GM04504 (cell line): ENCODE measurements at places on chromosomes 2 and 18.

DNA sequence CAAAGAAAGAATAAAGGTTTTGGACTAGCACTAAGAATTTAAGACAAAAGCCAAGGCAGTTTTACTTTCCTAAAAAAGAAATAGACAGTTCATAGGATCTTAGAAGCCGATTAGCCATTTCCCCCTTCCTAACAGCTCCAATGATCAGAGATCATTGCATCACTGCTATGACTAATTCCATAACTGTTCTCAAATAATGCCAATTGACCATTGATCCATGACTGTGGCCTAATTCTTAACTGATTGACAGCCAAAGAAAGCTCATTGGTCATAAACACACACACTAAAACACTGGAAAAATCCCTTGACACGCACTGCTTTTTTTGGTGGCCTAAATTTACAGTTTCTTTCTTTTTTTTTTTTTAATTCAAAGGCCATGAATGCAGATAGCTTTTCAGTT lies 345.0 kb upstream of the ACVR2A start:
- no peak for DNase-seq

DNA sequence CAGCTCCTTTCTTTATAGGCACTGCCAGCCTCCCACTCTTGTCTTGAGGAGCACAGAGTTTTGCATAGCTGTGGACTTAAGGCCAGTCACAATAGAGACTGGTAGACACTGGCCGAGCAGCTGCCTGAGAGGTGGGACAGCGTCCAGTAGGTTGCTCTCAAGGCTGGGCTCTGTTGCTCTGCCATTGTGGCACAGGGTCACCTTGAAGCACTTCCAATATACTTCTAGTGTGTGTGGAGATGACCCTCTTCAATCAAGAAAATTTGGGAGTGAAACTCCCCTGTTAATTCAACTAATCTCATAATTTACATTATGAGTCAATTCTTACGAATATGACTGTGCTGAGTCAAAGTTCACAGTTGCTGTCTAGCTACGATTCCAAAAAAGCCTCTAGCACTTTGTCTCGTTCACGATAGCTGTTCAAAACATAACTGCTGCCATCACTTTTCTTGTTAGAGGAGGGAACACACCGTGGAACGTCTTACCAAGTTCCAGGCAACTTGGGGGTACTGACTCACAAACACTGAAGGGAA lies 636.2 kb downstream of the EPHA4 start:
- DNase-seq, result no peak

DNA sequence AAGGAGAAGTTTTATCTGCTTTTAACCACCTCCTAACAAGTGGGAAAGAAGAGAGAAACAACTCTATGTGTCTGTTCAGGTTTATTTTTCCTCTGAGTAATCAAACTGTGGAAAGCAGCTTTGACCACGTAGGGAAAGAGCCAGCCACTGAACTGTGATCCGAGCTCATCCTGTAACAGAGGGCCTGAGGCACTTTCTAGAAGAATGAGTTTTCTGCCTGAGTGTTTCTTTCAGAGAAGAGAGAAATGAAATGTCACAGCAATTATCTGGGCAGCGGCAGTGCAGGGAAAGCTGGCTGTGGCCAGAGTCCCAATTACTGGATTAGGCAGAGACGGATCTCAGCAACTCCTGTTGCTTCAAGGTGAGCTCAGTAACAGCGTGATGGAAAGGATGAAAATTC lies 151.9 kb downstream of the CD226 start:
- no peak for DNase-seq

DNA sequence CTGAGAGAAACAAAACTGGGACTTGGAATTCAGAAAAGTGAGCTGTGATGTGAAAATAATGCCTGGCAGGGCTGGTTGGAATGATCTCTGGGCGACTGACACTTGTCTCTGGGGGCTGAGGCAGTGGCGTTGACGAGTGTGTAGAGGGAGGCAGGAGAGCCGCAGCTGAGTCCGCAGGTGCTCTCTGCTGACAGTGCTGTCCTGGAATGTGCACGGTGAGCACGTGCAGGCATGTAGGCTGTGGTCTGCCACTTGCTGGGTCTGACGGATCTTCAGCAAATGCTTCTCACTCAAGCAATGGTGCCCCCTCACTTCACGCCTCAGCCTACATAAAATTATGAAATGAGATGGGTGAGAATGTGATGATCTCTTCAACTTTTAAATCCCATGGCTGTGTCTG lies 38.5 kb upstream of the ATP9B start:
- DNase-seq, result no peak

- DNase-seq, result no peak
Observed at GRCh38 chr2:231590614-231591013, 2.0 kb upstream of the TEX44 start.

DNA sequence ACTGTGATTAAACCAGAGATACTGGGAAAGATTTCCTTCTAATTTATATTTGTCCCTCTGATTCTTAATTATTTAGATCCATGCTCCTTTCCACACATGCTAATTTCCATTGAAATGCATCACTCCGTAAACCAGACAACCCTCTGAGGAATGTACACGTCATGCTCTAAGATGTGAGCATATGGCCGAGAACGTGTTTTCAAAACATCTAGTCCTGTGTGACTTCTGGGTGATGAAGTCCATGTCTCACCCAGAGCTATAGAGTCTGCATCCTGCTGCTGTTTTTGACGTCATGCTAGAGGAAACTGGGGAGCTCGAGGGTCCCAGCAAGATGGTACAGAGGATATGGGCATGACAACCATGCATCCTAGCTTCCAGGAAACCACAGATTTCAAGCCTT lies 53.6 kb downstream of the CAPN13 start:
- DNase-seq, result no peak

DNA sequence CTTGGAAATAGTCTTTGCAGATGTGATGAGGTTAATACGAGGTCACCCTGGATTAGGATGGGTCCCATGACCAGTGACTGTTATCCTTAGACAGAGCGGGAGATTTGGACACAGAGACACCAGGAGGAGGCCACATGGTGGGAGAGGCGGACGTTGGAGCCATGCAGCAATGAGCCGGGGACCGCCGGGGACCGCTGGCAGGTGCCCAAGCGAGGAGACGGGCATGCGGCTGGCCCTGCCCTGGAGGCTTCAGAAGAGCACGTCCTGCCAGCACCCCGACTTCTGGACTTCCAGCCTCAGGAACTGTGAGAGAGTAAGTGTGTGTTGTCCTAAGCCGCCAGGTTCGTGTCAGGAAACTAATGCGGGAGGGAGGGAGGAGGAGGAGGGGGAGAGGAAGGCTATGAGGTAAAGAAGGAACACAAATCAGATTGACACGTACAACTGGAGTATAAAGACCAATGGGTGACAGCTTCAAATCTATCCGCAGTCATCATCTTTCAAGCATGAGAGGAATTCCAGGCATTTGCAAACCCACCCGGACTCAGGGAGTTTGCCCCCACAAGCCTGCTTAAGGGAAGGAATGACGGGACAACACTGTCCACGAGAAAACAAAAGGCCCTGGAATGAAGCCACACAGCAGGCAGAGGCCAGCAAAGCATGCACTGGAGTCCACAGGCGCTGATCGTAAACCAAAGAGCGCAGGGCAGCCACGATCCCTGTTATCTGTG lies 11.6 kb upstream of the BOK start:
- DNase-seq, result peak; percentile 90

DNA sequence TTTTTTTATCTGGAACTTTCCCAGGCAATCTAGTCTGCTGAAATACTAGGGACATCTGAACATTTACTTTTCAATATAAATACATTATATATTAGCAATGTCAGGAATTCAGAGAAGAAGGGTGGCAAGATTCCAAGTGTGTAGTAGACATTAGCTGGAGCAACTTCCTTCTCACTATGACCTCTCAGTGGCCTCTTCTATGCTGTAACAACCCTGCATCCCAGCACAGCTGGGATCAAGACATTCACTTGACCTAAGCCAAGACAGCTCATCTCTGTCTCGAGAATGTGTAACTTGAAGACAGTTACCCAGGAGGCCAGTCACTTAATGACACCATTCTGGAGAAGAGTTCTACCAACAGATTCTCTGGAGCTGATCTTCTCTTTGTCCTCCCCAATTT lies 61.7 kb upstream of the RALBP1 start:
- DNase-seq, result peak; percentile 65

- DNase-seq, result no peak
Observed at GRCh38 chr18:79384151-79384807, 11.5 kb upstream of the NFATC1 start.

DNA sequence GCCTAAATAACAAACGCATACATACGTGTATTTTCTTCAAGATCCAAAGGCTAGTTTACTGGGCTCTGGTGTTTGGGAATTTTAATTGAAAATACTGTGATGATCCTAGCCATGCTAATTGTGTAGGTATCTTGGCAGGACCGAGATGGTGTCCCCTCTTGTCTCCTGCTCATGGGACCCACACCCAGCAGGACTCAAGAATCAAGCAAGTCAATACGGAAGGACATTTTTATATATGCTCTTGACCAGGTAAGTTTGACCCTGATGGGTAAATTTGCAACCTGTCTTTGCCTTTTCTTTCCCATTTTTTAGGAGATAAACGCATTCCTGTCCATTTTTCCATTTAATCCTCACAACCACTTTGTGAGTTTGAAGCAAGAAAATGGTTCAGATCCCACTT lies 111.8 kb upstream of the MYCN start:
- DNase-seq, result no peak

DNA sequence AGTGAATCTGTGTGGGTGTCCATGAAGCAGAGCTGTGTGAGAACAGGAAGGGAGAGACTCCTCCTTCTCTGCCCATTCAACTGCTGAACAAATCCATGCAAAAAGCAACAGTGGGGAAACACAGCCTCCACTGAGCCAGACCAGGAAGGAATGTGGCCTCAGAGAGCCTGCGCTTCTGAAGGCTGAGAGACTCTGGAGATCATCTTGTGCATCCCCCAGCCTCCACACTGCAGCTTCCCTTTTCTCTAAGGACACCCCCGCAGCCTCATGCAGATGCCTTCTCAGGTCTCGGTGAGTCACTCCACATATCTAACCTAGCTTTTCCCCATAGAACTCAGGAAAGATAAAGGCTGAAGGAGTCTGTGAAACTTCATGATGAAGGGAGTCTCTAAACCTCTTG lies 402.9 kb downstream of the TNS1 start:
- DNase-seq, result no peak

DNA sequence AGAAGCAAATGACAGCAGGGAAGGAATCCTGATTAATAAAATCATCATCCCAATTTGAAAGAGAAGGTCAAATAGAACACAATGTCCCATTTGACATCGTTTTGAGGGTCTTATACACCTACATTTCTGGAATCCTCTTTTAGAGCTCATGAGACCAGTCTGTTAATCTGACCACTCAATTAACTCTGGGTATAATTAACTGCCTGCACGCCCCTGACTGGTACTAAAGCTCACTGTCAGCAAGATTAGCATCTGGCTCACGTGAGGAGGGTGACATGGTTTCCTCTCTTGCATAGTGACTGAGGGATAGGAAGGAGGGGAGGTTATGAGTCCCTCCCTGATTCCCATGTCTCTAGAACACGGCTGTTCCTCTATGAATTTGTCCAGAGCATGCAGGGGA lies 124.3 kb downstream of the ICOS start:
- DNase-seq, result no peak

DNA sequence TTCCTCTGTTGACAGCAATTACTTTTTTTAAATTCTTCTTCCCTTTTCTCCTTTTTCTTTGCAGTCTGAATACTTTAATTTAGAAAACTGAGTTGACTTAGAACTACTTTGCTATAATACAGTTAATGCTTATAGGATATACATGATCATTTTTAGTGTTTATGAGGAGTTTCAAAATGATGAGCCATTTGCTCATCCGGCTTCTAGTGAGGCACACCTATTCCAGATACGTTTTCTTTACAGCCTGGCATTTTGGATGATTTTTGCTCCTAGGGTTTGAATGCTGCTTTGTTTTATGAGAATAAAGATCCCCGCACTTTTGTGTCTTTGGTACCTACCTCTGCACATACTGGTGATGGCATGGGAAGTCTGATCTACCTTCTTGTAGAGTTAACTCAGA lies 52.8 kb downstream of the EIF5B start:
- no peak for DNase-seq

- no peak for DNase-seq
Observed at GRCh38 chr2:153886833-153887232, 15.1 kb downstream of the GALNT13 start.

GRCh38 chr18:75862458-75862857 lies 435.0 kb upstream of the SMIM21 start:
- no peak for DNase-seq

- no peak for DNase-seq
Observed at GRCh38 chr2:82215212-82215611, 1910.7 kb upstream of the LRRTM1 start.

GRCh38 chr2:35160871-35161270 lies 1194.7 kb upstream of the CRIM1 start:
- DNase-seq, result no peak

DNA sequence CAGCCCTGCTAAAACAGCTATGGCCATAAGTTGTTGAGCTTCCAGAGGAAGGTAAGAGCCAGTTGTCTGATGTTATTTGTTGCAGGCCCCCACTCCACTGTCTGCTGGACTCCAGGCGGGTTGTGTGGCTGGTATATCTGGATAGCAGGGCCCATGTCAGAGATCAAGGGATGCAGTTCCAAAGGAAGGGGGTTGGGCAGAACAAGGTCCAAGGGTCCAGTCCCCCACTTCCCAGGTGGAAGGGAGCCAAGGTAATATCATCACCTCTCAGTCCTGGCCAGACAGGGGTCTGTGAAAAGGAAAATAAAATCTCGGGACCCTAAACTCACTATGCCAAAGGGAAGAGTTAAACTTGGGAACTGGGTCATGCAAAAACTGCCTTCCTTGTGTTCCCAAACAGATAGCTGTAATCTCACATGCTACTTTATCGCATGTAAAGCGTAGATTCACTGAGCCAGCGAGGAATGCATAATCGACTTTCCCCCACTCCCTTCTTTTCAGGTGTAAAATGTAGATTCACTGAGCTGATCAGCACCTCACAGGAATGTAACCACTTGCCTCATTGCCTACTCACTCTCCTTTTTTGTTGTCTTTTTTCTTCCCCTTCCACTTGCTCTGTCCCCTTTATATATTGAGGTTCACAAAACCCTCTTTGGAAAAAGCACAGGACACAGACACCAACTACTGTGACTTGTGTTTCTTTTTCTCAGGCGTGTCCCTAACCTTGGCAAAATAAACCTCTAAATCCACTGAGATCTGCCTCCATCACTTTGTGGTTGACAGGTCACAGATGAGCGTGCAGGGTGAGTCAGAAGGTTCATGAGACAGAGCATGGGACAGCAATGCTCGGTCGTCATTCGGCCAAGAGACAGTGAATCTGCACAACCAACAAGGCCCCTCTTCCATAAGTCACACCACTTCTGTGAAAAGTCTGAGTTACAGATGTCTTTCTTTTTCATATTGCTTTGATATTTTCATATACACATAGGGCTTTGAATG lies 255.3 kb upstream of the SIX2 start:
- no peak for DNase-seq

GRCh38 chr2:4715065-4715464 lies 977.1 kb upstream of the SOX11 start:
- no peak for DNase-seq

GRCh38 chr2:6554466-6554865 lies 311.2 kb downstream of the CMPK2 start:
- no peak for DNase-seq
